ENCODE measurements at places on chromosomes 2 and 18. TPM values are rescaled to one million over a fixed set of nuclear protein-coding genes. Genes with fewer than 3 reads are reported as not detected.

DNA sequence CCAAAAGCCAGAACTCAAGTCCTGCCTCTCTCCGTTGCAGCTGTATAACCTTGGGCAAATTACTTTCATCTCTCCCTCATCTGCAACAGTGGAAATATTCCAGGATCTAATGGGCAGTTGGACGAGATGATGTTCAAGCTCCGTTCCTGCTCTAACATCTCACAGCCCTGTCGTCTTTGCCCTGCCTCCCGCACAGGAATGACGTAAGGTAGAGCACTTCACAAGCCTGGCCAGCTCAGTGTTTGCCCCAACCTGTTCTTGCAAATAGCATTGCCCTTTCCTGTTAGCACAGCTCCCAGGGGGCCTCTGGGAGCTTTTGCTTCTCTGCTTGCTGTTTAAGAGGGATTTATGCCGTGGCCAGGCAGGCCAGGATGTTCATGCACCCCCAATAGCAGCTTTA lies 107.9 kb downstream of the KLHL29 start:
- DNase-seq, result no peak

- no peak for DNase-seq
Observed at GRCh38 chr18:8380006-8380405, 229.2 kb upstream of the RAB12 start.

DNA sequence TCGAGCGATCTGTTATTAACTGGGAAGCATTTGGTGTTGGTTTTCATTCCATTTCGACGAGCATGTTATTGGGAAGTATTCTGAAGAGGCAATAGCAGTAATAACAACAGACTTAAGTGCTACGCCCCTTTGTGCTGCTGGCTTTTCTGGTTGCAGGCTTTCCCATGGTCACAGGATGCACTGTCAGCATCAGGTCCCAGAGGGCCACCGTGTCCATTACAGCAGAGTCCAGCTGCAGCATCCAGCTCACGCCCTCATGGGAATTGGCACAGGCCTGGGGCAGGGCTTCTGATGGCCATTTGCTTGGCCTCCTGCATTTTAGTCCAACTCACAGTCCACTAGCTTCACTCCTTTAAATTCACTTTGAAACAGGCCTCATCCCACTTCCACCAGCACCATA lies 44.4 kb downstream of the BCL2L11 start:
- DNase-seq, result no peak

The NEDD4L gene
- 54.1 TPM for total RNA-seq

The XIRP2 gene
- 0.02 TPM for total RNA-seq

The DNER gene
- 21.5 TPM for total RNA-seq

The RND3 gene
- total RNA-seq, result 187 TPM

GRCh38 chr2:100935372-100935752 lies 66.7 kb upstream of the RPL31 start:
- DNase-seq, result peak; percentile 66

GRCh38 chr18:70985948-70986347 lies 697.1 kb downstream of the SOCS6 start:
- no peak for DNase-seq

DNA sequence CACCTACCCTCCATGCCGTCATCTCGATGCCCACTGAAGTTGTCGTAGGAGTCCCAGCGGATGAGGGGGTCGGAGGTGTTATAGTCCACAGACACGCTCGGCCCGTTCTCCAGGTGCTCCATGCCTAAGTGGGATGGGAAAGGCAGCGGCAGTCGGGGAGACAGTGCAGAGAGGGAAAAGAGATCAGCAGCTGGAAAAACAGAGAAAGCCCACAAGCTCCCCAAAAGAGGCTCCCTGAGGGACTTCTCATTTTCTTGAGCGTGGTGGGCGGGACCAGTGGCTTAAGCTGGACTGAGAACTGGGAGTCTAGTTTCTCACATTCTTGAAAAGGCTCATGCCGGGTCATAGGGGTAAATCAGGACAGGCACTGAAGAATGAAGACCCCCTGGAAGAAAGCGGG lies 121.9 kb downstream of the TNS1 start:
- DNase-seq, result no peak

DNA sequence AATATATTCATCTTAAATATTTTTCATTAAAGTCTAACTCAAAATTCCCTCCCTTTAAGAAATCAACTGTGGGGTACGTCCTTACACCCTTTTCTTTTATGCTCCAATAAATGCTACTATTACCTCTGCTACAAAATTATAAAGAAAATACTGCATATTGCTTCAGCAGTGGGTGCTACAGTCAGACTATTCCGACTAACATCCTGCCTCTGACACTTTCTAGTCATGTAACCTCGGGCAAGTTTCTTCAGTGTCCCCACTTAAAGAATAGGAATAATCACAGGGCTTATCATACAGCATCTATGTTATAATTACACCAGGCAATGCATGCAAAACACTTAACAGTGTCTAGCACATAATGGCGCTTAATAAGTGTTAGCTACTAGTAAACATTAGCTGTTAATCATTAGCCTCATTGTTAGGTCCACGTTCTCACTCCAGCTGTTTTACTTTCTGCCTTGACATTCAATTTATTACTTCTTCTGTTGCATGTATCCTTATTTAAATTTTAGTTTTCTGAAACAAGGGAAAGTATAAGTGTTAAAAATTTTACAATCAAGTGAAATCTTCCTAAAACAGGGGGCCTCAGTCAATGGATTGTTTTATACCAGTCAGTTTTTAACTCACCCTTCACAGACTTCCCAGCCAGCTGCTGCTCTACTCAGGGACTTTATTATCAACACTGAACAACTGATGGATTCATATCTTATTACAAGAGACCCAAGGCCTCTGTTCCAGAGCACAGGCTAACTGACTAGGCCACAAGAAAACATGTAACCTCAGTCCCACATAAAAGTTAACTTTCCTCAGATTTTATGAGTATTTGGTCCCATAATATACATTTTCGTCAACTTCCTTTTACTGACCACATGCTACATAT lies 54.0 kb downstream of the CLASP1 start:
- no peak for DNase-seq

DNA sequence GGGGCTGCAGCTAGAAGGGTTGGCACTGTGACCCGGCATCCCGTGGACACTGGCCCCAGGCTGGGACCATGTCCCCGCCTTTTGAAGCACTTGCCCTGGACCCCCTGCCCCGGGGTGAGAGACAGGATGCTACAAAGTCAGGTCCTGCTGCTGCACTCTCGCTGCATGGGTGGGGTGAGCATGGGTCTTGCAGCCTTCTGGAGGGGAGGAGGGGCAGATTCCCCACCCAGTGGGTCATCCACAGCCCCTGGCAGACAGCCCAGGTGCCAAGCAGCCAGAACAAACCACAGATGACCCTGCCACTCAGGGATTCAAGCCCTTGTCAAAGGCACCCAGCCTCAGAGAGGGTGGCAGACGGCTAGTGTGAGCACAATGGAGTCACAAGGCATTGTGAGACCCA lies 5.7 kb upstream of the NMUR1 start:
- DNase-seq, result no peak

GRCh38 chr2:120396013-120396860 lies 50.3 kb downstream of the INHBB start:
- no peak for DNase-seq

DNA sequence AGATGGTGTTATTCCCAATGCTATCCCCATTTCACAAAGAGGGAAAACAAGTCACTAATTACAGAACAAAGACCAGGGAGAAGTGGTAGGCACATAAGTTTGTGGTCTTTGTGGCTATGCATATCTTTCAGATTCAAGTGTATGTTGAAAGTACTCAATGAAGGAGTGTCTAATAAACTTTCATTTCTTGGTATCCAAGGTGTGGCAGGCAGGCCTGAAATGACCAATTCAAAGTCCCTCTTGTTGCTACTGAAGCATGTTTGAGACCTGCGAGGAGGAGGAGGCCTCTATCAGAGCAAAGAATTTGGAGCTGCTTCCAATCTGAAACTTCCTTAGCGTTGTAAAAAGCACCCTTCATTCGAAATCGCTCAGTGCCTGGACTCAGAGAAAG lies 60.9 kb upstream of the KLF7 start:
- DNase-seq, result no peak

Data from M059J (cell line).